Adrenal gland (tissue), 19 donors: ENCODE measurements at places on chromosomes 1 and 21. TPM values are rescaled to one million over a fixed set of nuclear protein-coding genes. Genes with fewer than 3 reads are reported as not detected.

GRCh38 chr1:195113471-195113870 lies 1494.8 kb downstream of the KCNT2 start:
- H3K36me3 ChIP-seq = no peaks in the 10 kb centered on the region
- DNase-seq = no peak
- no peak overlapping the region for H3K27ac ChIP-seq

DNA sequence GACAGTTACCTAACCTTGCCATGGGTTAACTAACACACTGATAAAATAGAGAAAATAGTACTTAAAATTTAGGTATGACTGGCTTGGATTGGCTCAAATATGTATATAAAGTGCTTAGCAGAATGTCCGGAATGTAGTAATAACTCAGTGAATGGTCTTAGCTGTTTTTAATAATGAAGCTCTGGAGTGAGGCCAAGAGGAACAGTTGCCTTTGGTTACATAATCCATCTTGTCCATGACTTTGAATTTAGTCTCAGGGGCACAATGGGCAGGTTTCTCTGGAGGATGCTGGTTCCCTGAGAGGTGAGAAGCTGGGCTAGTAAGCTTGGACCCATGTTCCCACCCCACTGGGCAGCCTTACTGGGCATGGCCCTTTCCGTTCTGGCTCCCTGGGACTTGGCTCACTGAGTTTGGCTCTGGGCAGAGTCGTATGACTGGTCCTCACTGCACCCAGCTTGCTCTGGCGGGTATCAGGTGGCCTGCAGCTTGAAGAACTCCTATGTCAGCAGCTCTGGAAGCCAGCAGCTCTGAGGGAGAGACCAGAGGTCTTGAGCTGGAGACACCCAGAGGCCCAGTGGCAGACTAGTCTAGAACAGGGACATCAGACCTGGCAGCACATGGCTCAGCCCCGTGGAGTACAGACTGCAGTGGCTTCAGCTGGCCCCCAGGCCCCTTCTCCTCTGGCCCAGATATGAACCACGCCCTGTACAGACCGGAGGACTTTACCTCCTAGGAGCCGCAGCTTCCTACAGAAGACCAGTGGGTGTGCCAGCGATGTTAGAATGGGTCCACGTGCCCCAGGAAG lies 40.4 kb downstream of the TENT5C start:
- no peaks in the 10 kb centered on the region for H3K36me3 ChIP-seq
- H3K4me3 ChIP-seq = no peak overlapping the region
- H3K27ac ChIP-seq = no peak overlapping the region
- H3K27me3 ChIP-seq = no peaks in the 10 kb centered on the region
- H3K4me1 ChIP-seq = no peaks in the 10 kb centered on the region

DNA sequence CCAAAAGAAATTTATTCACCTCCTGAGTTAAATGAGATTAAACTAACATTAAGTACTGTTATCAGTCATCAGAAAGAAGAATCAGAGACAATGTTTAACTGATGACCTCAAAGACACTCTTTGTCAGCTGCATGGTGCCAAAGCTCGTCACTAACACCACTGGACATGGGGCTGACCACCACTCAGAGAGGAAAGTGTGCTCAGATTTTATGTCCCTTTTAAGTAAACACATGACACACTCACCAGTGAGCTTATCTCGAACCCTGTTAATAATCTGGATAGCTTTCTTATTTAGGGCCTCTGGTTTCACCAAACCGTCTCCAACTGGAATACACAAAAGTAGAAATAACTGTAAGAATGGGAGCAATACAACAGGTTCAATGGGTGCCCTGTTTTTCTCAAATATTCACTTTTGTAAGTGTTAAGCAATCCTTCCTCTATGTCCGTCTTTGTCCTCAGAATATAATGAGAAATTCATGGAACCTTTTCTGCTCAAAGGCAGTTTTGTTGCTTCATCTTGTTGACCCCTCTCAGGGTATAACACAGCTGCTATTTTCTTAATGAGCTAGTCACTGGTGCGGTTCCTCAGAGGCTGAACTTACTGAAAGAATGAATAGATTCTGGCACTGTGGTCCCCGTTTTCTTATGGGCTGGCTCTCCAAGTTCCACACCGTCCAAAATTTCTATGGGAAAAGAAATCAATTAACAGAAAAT lies 9.5 kb upstream of the EXOSC10 start:
- H3K27me3 ChIP-seq = no peaks in the 10 kb centered on the region
- H3K36me3 ChIP-seq = no peaks in the 10 kb centered on the region
- H3K4me3 ChIP-seq = no peak overlapping the region
- H3K27ac ChIP-seq = no peak overlapping the region

- peak overlapping the region; percentile 51 for H3K27ac ChIP-seq
- H3K36me3 ChIP-seq = no peaks in the 10 kb centered on the region
- H3K4me1 ChIP-seq = peaks cover 20% of the 10 kb centered on the region
- no peak overlapping the region for H3K4me3 ChIP-seq
Measured at GRCh38 chr1:28417441-28417922, 47.9 kb downstream of the PHACTR4 start.

DNA sequence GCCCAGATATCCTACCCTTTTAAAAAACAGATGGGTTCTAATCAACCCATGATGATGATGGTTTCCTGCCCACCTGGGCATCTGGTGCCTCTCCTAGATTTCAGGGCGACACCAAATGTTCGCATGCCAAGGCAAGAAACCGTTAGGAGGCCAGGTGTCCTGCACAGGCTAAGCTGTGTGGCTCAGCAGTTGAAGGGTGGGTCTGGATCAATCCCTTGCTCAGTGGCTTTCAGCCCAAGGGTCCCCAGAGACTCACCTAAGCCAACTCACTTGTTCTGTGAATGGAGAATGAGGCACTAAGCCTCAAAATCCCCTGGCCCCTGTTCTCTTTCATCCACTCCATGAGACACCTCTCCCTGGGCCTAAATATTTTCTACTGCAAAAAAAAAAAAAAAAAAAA lies 169.1 kb upstream of the EDN2 start:
- no peaks in the 10 kb centered on the region for H3K27me3 ChIP-seq
- no peaks in the 10 kb centered on the region for H3K4me1 ChIP-seq
- DNase-seq = no peak
- no peak overlapping the region for H3K27ac ChIP-seq
- no peaks in the 10 kb centered on the region for H3K36me3 ChIP-seq

Gene DPT
- 59.1 TPM for total RNA-seq

Gene TAF5L
- 16.0 TPM for total RNA-seq

DNA sequence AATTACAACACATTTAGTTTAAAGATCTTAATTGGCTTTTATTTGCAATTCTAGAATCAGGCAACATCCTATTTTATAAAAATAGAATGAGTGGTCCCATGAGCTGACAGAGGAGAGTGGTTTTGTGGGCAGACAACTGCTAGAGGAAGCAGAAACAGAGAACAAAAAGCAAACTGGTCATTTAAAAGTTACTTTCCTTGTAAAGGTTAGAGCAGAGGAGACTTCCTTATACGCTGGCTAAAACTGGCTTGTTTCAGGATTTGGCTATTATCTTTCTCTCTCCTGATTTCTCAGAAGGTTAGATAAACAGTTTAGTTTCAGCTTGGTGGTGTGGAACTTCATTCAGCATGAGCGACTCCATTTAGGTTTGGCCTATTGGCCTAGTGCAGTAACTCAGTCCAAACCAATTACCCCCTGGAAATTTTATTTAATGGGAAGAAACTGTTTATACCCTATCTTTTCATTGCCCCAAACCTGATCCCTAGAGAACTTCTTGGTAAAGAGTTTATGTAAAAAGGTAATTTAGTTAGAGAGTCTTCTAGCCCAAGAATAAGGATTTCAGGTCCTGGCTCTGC lies 32.2 kb upstream of the IL20 start:
- DNase-seq = no peak
- H3K4me1 ChIP-seq = no peaks in the 10 kb centered on the region
- no peaks in the 10 kb centered on the region for H3K27me3 ChIP-seq
- no peaks in the 10 kb centered on the region for H3K36me3 ChIP-seq
- no peak overlapping the region for H3K4me3 ChIP-seq
- no peak overlapping the region for H3K27ac ChIP-seq

GRCh38 chr1:162987866-162988265 lies 81.3 kb upstream of the RGS4 start:
- DNase-seq = peak; percentile 40
- no peak overlapping the region for H3K4me3 ChIP-seq
- no peaks in the 10 kb centered on the region for H3K4me1 ChIP-seq
- no peak overlapping the region for H3K27ac ChIP-seq
- H3K27me3 ChIP-seq = no peaks in the 10 kb centered on the region

GRCh38 chr1:232162001-232162400 lies 467.9 kb downstream of the SIPA1L2 start:
- H3K4me1 ChIP-seq = no peaks in the 10 kb centered on the region
- H3K27me3 ChIP-seq = no peaks in the 10 kb centered on the region
- no peaks in the 10 kb centered on the region for H3K36me3 ChIP-seq
- no peak overlapping the region for H3K4me3 ChIP-seq
- DNase-seq = no peak
- H3K27ac ChIP-seq = no peak overlapping the region

- H3K27me3 ChIP-seq = no peaks in the 10 kb centered on the region
- H3K4me1 ChIP-seq = peaks cover 10% of the 10 kb centered on the region
- H3K36me3 ChIP-seq = no peaks in the 10 kb centered on the region
- no peak overlapping the region for H3K4me3 ChIP-seq
- DNase-seq = peak; percentile 85
- peak overlapping the region; percentile 23 for H3K27ac ChIP-seq
Measured at GRCh38 chr1:228275430-228276173, 67.8 kb downstream of the OBSCN start.

Gene LAD1
- not detected for total RNA-seq

DNA sequence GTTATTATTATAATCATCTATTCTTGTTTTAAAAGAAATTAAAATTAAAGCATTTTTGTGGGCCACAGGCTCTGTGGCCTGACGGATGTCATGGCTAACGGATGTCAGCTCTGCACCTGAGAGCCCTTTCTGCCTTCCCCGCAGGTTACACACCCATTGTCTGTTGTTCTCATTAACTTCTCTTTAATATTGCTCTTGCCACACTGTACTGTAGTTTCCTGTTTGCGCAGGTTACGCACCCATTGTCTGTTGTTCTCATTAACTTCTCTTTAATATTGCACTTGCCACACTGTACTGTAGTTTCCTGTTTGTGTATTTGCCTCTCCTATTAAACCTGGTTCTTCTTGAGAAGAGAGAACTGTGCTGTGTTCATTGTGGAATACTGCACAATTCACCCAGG lies 294.4 kb upstream of the PLXNA2 start:
- no peaks in the 10 kb centered on the region for H3K4me1 ChIP-seq
- H3K27me3 ChIP-seq = no peaks in the 10 kb centered on the region
- H3K4me3 ChIP-seq = no peak overlapping the region
- H3K27ac ChIP-seq = no peak overlapping the region

Gene FNBP1L
- total RNA-seq = 11.4 TPM
